ENCODE measurements at places on chromosomes 6 and 20. TPM values are rescaled to one million over a fixed set of nuclear protein-coding genes. Genes with fewer than 3 reads are reported as not detected.
A peak's percentile ranks its signal among the peaks of the same experiment; 100 is the strongest.

DNA sequence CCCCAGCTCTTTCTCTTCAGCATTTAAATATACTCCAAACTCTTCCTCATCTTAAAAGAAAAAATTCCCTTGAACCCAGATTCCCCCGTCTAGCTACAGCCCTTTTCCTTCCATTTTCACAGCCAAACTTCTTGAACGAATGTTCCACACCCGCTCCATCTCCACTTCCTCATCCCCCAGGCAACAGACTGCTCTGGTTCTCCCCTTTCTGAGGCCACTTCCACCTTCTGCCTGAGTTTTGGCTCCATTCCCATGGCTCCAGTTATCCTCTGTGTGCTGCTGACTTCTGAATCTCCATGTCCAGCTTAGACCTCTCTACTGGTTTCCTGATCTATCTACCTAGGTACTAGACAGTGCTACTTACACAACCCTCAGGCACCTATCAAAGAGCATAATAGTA lies 106.4 kb downstream of the RALGAPA2 start:
- no peak for DNase-seq

DNA sequence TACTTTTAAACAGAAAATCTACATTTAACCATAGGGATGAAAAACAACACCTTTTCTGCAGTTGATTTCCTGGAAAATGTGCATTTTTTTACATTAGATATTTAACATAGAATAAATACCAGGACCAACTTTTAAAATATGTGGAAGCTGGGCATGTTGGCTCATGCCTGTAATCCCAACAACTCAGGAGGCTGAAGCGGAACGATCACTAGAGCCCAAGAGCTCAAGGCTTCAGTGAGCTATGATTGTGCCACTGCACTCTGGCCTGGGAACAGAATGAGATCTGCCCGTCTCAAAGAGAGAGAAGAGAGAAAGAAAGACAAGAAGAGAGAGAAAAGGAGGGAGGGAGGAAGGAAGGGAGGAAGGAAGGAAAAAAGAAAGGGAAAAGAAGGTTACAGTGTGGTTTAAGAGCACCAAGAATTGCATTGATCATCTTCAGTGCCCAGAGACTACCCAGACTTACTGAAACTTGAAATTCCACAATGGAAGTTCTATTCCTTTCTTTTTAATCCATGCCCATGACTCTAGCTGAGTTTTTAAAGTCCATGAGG lies 189.4 kb upstream of the ARID1B start:
- no peak for DNase-seq

DNA sequence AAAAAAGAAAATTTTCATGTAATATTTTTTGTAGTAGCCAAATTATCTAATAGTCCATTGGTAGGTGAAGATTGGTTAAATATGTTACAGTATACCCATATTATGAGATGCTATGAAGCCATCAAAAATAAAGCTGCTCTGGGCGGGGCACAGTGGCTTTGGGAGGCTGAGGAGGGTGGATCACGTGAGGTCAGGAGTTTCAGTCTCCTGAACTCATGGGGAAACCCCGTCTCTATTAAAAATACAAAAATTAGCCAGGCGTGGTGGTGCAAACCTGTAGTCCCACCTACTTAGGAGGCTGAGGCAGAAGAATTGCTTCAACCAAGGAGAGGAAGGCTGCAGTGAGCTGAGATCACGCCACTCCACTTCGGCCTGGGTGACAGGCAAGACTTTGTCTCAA lies 360.5 kb downstream of the KIF16B start:
- no peak for DNase-seq

GRCh38 chr20:48064929-48065328 lies 279.6 kb upstream of the SULF2 start:
- DNase-seq: peak; percentile 15

- DNase-seq: no peak
These were observed 3.5 kb downstream of the SOBP start for GRCh38 chr6:107493158-107494057.

GRCh38 chr6:95576218-95576997 lies 927 bp upstream of the MANEA start:
- DNase-seq: peak; percentile 43

- no peak for DNase-seq
These were observed 61.4 kb downstream of the TXLNB start for GRCh38 chr6:139230391-139230840.

DNA sequence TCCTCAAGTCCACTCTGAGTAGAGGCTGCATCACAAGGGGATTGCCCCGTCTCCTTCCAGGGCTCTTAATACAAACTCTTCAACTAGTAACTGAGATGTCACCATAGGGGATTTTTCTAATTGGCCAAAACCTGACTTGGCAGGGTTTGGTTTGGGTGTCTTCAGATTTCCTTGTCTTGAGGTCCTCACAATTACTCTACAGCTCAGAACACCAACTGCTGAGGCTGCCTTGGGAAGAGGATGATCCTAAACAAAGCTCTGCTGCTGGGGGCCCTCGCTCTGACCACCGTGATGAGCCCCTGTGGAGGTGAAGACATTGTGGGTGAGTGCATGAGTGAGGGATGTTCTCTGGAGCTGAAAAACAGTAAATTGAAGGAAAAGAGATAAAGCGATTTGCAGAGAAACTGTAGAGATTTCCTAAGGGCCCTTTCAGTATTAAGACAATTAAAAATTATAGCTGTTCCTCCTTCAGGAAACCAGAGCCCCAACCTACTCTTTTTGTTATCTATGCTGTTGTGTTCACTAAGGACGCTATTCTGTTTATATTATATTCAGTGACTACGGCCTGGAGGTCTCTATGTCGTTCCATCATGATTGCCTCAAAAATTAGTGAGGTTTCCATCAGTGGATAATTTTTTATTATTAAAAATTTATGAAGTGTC lies at the start of gene HLA-DQA1:
TSS of gene HLA-DQA1 (plus strand) at position 188 of the 662 bp plus-strand sequence. CDS start at position 241, 53 bp downstream.
- no peak for DNase-seq

DNA sequence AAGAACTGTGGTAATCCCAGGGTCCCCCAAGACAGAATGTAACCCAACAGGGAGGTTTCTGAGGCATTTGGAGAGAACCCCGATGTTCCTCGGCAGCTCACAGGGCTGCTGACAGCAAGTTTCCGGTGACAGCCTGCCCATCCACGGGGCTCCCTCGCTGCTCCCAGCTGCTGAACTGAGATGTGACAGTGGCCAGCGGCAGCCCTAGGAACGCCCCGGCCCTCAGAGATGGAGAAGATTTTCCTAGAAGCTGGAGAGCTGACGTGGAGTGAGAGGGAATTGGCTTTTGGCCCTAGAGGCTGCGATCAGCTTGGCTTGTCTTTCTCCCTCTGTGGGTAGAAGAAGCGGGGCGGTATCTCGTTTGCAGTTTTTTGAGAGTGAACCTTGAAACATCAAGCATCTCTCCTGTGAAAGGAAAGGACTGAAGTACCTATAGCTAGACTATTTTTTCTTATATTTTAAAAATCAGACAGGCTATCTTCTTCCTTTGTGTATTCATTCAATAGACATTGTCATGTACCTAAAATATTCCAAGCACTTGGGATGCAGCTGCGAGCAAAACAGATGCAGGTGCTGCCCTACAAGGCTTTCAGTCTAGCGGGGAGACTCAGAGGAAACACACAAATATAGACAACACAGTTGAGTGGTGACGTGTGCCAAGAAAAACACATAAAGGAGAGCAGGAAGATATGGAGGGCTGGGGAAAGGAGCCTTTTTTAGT lies 28.4 kb upstream of the NFATC2 start:
- DNase-seq: no peak

- no peak for DNase-seq
These were observed 108.7 kb downstream of the ZFAND3 start for GRCh38 chr6:37928217-37928616.

GABRR2 gene
- total RNA-seq: not detected

PCMT1 gene
- total RNA-seq: 199 TPM
